ENCODE measurements at places on chromosomes 13 and 19.

GRCh38 chr19:54916822-54917221 is 10.9 kb downstream of the NCR1 start:
- DNase-seq: no peak

GRCh38 chr13:33091415-33091774 is 75.2 kb downstream of the KL start:
- DNase-seq: no peak

GRCh38 chr19:45866400-45867176 is 2.5 kb downstream of the FOXA3 start:
- no peak for DNase-seq

GRCh38 chr13:100808330-100809128 is 133.9 kb upstream of the TMTC4 start:
- no peak for DNase-seq

GRCh38 chr19:46513461-46514236 is 18.0 kb upstream of the PNMA8B start:
- no peak for DNase-seq

- DNase-seq: no peak
Measured at GRCh38 chr19:45244133-45244794, 943 bp downstream of the EXOC3L2 start.

- DNase-seq: no peak
Measured at GRCh38 chr13:46596466-46596865, 43.5 kb downstream of the LRCH1 start.

- DNase-seq: no peak
Measured at GRCh38 chr13:75896271-75896670, 260.1 kb downstream of the LMO7 start.

DNA sequence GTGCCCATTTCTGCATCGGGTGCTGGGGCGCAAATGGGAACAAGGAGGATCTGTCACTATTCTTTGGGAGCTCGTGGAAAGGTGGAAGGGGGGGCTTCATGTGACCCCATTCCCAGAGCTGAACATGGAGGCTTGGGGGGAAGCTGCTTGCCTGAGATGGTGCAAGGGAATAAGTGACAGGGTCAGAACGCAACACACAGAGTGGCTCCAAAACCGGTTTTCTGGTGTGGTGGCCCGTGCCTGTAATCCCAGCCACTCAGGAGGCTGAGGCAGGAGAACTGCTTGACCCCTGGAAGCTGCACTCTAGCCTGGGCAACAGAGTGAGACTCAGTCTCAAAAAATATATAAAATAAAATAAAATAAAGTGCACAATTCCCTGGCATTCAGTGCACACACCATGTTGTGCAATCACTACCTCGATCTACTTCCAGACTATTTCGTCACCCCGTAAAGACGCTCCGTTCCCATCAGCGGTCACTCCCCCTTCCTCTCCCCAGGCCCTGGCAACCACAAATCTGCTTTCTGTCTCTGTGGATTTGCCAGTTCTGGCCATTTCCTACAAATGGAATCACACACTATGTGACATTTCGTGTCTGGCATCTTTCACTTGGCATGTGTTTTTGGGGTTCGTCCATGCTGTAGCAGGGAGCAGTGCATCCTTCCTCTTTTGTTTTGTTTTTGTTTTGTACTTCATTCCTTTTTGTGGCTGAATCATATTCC is 18.2 kb upstream of the COMP start:
- DNase-seq: no peak

DNA sequence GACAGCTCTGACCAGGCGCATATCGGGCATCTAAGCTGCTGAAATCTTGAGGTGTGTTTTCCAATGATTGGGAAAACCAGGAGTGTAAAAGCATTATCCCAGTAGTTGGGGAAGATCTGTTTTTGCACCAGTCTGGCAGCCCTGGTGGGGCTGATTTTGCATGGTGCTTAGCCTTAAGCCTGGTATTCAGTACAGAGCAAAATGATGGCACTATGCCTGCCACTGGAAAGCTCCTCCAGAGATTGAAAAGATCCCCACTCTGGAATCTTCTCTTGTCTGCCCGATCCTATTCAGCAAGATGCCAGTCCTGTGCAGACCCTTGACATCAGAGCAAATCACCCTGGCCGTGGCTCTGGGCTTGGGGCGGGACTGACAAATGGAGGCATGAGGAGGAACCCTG is 44.7 kb upstream of the SIAH3 start:
- no peak for DNase-seq

DNA sequence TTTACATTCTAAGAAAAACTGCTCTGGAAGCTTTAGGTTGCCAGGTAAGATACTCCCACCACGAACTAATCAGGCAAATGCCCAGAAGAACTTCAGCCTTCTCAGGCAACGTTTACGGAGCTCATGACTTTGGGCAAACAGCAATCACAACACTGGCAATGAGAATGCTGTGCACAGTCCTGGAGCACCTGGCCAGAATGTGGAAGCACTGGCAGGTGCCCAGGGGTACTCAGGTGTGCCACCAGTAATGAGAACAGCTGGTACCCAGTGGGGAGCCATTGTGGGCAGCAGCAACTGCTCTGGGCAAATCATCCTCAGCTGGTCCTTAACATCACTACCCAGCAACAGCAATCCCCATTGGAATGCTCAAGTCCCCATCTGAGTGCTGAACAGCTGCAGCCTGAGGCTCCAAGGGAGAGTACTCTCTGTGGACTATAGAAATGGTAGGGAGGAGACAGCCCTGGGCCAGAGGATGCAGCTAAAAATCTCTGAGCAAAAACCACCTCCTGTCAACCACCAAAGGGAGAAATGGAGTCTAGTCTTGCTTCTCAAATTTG is 210.0 kb downstream of the FOXO1 start:
- no peak for DNase-seq

DNA sequence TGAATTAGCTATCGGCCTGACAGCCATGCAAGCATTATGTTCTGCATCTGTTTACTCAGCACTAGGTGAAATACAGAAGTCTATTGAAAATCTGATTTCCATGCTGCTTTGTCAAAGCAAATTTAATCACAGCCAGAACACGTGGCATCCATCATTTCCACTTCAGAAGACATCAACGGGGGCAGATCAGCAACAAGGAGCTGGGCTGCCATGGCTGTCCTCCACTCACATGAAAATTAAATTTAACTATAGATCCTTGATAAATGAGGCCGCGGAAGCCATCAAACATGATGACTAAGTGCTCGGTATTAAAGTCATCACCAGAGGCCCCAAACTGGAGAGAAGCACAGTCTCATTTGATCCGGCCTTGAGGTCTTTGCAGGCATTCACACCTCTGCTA is 443.5 kb downstream of the HS6ST3 start:
- no peak for DNase-seq

DNA sequence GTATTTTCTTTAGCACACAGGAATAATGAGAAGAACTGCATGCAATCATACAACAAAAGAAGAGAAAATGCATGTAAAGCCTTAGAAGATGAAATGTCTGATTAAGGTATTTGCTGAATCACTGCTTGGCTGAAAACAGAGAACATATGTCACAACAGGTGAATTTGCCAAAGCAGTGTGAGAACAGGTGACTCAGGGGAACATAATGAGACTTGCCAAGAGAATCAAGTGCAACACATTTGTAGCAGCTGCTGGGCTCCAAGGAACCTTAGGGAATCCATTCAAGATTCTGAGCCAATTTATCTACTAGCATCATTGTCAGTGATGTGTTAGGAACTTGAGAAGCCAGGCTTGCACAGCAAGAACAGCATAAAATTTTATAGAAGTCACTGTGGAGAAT is 273.1 kb downstream of the PCDH20 start:
- no peak for DNase-seq

GRCh38 chr13:112608212-112608611 is 20.3 kb upstream of the TUBGCP3 start:
- DNase-seq: no peak

DNA sequence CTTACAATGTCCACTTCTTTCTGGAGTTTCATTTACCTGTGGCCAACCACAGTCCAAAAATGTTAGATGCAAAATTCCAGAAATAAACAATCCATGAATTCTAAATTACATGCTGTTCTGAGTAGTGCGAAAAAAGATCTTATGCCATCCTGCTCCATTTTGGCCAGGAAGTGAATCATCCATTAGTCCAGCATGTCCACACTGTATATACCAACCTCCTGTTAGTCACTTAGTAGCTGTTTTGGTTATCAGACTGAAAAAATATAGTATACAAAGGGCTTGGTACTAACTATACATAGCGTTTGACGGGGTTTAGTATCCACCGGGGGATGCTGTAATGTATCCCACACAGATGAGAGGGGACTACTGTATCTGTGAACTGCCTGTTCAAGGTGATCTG is 618.0 kb upstream of the ARGLU1 start:
- DNase-seq: no peak

- DNase-seq: no peak
Measured at GRCh38 chr13:22496803-22497508, 683.8 kb upstream of the SGCG start.

DNA sequence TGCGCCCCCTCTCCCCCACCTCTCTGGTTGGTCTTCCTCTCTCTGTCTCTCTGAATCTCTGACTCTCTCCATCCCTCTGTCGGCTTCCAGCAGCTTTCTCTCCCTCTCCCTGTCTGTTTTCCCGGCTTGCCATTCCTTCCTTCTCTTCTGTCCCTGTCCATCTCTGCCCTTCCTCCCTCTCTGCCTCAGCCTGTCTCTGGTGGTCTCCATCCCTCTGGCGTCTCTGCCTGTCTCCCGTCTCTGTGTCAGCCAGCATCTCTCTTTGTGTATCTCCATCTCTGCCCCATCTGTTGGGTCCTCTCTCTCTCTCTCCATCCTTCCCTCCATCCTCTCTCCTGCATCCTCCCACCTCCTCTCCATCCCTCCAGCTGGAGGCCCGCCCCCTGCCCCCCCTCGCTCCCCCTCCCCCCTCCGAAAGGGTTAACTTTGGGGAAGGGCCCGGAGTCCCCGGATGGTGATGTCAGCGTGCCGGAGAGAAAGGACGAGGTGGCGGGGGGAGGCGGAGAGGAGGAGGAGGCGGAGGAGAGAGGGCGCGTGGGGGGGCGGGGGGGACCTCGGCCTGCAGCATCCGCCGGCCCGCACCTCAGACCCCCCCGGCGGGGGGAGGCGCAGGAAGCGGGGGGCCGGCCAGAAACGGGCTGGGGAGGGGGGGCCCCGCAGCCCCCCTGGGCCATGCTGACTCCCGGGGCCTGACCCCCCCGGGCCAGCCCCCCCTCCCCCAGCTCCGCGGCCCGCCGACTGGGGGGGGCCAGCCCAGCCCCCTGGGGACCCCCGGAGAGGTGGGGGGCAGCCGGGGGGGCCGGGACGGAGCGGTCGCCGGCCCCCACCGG is at the start of gene BRSK1:
Gene BRSK1 (plus strand): TSS at position 450 of the 830 bp plus-strand sequence. CDS start 446 bp downstream, outside the sequence.
- no peak for DNase-seq

GRCh38 chr13:48804821-48805601 is 151.3 kb downstream of the CYSLTR2 start:
- no peak for DNase-seq

- no peak for DNase-seq
Measured at GRCh38 chr19:46559203-46559602, 41.9 kb upstream of the CALM3 start.

All from HS-5 (cell line).